Fibroblast of skin of back (primary cell): ENCODE measurements at places on chromosomes 4 and X.

- no peak for DNase-seq
Observed at GRCh38 chr4:24764345-24764744, 31.0 kb upstream of the SOD3 start.

GRCh38 chr4:6448476-6449170, 23.8 kb downstream of the PPP2R2C start:
- DNase-seq = no peak

DNA sequence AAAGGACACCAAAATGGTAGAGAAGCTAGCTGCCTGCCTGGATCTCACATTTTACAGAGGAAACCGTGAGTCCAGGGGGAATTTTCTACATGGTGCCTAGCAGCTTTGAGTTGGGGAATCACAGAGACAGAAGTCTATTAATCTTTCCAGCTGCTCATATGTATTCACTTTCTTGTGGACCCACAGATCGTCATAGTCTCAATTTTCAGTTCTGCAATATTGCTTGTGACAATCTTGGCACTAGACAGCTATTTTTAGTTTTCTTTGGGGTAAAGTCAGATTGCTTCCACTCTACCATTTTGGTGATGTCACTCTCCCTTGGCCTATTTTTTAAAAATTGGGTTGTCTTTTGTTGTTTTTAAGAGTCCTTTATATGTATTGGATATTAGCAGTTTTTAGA, 233.4 kb upstream of the STK26 start:
- DNase-seq = no peak

DNA sequence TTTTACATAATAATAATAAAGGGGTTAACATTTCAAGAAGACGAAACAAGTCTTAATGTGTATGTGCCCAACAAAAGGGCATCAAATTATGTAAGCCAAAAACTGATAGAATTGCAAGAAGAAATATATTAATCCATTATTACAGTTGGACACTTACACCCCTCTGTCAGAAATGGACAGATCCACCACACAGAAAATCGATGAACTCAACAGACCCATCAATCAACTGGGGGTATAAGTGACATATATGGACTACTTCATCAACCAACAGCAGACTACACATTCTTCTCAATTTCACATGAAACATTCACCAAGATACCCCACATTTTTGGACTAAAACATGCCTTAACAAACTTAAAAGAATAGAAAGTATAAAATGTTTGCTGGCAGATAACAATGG, 183.8 kb downstream of the COL25A1 start:
- no peak for DNase-seq

DNA sequence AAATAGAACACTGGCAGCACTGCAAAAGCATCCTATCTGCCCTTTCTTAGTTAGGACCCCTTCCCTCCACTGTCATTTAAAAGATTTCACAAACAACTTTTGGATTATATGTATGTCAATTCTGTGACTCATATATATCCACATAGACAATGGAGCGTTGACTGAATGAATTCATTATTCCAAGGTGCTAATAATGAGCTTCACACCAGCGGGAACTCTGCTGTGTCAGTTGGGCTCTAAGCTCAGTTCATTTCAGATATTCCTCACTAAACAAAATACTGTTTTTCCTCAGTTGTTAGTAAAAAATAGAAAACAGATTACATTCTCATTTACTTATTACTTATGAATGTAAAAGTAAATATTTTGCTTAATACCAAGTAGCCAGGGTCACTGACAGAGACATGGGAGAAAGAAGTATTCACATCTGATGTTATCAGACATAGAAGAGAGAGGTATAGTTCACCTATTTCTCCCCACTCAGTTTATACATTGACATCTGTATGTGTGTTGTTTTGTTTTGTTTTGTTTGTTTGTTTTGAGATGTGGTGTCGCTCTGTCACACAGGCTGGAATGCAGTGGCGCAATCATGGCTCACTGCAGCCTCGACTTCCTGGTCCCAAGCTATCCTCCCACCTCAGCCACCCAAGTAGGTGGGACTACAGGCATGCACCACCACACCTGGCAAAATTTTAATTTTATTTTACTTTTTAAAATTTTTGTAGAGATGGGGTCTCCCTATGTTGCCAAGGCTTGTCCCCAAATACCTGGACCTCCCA, 10.9 kb downstream of the NFKB1 start:
- DNase-seq = no peak

DNA sequence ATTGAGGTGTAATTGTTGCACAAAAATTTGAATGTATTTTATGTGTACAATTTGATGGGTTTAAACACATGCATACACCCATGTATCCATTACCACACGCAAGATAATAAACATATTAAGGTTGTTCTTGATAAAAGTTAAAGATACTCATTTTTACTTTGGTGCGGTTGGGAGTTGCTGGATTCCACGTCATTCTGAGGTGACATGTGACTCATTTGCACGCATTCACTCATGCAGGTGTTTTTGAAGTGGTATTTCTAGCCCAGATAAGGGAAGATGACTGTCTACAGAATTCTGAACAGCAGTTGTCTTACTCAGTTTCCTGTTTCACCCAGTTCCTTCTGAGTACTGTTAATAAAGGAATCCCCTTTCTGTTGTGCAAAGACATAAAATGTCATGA, 142.0 kb downstream of the RTL3 start:
- DNase-seq = no peak

- no peak for DNase-seq
Observed at GRCh38 chr4:156158747-156159146, 205.1 kb upstream of the CTSO start.

- no peak for DNase-seq
Observed at GRCh38 chr4:48467442-48467841, 15.7 kb upstream of the SLC10A4 start.

- no peak for DNase-seq
Observed at GRCh38 chr4:160403081-160403480, 1300.2 kb downstream of the RAPGEF2 start.

- no peak for DNase-seq
Observed at GRCh38 chr4:55745014-55745413, 74.6 kb upstream of the EXOC1L start.
